ENCODE measurements at places on chromosomes 1 and 21.

DNA sequence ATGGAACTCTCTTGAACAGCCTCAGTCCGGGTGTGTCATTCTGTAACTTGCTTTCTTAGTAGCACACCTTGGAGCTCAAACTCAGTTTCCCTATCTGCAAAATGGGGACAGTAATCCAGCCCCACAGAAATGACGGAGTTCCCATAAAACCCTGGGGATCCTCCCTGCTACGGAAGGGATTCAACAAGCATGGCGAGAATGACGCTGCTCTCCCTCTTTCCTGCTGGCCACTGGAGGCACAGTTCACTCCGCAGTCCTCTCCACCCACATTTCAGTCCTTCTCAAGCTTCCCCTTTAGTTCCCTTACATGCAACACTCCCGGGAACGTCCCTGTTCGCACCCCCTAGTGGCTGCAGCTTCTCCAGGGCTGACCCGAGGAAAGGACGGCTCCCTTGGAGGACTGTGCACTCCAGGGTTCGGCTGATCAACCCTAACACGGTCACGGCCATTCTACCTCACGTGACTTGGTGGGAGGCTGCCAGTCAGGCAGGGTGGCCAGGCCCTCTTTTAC lies 20.6 kb downstream of the RUNX3 start:
- peak; percentile 76 for DNase-seq

- DNase-seq, result no peak
Observed at GRCh38 chr1:217048104-217048707, 325.0 kb upstream of the ESRRG start.

GRCh38 chr1:30885570-30886522 lies 22.7 kb downstream of the SDC3 start:
- DNase-seq, result no peak

DNA sequence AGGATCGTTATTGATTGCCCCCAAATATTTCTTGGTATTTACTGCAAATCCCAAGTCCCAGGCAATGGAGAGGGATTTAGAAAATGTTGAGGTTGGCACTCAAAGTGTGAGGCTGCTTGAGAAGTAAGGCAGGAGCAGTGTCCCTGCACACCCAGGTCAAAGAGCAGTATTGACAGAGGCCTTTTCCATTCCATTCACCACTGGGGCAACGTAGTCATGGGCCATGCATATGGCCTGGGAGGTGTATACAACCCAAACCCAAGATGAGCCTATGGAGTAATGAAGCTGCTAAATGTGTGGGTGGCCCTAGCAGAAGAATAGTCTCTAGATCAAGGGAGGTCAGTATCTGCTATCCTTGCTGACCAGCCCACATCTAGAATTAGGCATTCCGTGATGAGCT lies 245.6 kb downstream of the FOXD2 start:
- DNase-seq, result no peak

DNA sequence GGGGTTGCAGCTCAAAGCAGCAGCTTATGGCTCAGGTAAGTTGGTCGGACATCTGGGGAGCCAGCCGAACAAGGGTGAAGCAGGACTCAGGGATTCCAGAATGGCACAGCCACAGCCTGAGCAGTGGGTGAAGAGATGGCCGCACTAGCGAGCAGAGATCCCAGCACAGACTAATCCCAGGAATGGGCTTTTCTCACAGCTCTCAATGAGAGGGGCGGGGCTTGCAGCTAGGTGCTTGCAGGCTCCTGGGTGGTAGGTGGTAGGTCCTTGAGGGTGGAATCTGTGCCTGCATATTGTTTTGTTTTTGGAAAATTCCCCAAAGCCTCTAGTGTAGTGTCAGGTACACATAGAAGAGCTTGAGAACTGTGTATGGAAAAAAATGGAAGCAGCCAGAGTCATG lies 9.0 kb downstream of the KIAA0040 start:
- DNase-seq, result no peak

DNA sequence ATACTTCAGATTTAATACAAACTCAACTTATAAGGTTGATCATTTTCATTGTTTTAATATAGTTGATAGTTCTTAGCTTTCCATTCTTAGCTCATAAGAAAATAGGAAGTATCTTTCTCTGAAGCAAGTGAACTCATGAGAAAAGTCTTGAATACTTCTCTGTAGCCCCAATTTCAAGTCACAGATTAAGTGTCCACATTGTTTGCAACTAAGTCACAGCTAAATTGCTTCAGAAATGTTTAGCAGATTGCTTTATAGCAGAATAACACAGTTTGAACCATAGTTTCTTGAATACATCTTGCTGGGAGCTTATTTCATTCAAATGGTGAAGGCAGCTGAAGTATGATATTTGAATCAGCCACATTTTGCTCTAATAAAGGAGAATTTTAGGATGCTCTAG lies 10.6 kb upstream of the PKN2 start:
- DNase-seq, result no peak

- DNase-seq, result no peak
Observed at GRCh38 chr21:33069994-33070743, at the start of gene OLIG1. Gene OLIG1, plus strand, starts transcription at chr21:33070141. Its CDS starts 106 bp downstream, at chr21:33070247.

GRCh38 chr1:198623752-198624647 lies 14.8 kb upstream of the PTPRC start:
- DNase-seq, result no peak

GRCh38 chr1:14662116-14662515 lies 63.6 kb downstream of the KAZN start:
- DNase-seq, result no peak

DNA sequence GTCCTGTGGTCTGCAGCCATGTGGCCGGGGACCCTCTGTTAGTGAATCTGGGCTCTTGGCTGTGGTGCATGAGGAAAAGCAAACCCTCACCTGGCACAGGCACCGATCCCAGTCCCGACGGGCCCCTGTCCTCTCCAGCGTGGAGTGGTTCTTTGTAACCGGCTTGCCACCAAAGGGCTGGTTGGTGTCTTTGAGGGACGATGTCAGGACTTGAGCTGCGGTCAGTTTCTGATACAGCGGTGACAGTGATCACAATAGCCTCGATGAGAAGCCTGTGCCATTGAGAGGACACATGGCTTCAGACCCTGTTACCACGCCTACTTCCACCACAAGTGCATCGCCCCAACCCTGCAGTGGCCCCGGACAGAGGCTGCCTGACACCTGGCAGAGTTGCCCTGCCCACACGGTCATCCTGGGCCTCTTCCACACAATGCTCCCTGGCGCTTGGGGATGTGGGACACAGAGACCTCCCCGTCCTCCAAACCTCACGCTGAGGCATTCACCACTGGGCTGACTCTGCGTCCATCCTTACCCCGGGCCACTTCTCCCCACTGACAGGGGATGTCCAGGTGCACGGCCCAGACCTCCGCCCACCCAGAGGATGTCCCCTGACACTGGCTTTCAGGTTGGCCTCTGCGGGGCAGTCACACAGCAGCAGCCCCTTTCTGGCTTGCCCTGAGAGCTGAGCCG lies 18.8 kb upstream of the ACTRT2 start:
- no peak for DNase-seq

DNA sequence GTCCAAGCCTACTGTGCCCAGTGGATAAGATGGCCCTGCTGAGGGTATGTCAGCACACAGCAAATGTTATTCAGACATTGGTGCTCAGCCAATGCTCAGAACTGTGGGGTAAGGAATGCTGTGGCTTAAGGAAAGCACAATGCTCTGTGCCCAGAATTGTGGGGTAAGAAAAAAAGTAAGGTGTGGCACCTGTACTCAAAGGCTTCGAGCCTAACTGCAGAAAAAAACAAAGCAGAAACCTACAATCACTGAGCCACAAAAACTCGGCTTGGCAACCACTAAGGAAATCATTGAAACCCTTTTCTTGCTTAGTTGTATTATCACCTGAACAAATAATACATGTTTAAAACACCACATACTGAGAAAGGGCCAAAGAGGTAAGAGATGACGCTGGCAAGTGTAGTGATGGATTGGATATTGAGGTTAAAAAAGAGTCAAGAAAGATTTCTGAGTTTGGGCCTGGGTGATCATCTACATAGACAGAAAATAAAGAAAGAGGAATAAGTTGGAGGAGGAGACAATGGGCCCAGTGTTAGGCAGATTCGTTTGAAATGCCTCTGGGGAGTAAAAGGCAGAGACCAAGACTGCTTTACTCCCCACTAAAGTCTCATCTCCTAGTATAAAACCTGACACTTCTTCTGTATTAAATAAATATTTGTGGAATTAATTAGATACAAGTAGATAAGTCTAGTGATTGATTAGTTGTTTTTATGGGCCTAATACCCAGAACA lies 25.9 kb upstream of the ATP1A1 start:
- no peak for DNase-seq

DNA sequence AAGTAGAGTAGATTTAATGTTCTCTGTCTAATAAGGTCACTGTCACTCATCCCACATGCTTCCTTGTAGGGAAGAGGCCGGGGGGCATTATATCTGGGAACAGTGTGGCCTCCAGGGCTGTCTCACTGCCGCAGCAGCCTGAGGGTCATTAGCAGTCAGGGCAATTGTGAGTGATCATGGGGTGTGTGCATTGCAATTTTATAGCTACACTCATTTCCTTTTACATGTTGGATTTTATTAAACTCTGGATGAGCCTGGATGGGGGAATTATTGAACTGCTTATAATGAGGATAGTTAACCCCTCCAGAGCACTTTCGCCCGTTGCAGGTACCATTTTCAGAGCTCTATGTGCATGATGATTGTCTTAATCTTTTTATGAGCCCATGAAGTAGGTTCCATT lies 60.9 kb upstream of the DISP3 start:
- DNase-seq, result no peak

DNA sequence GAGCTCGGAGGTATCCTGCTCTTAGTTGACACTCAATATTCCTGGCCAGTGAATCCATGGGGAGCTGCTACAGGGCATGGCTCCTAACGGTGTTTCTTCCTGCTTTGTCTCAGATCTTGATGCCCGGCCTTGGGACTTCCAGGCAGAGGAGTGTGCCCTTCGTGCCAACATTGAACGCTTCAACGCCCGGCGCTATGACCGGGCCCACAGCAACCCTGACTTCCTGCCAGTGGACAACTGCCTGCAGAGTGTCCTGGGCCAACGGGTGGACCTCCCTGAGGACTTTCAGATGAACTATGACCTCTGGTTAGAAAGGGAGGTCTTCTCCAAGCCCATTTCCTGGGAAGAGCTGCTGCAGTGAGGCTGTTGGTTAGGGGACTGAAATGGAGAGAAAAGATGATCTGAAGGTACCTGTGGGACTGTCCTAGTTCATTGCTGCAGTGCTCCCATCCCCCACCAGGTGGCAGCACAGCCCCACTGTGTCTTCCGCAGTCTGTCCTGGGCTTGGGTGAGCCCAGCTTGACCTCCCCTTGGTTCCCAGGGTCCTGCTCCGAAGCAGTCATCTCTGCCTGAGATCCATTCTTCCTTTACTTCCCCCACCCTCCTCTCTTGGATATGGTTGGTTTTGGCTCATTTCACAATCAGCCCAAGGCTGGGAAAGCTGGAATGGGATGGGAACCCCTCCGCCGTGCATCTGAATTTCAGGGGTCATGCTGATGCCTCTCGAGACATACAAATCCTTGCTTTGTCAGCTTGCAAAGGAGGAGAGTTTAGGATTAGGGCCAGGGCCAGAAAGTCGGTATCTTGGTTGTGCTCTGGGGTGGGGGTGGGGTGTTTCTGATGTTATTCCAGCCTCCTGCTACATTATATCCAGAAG lies 16.7 kb downstream of the ALX3 start:
- no peak for DNase-seq

DNA sequence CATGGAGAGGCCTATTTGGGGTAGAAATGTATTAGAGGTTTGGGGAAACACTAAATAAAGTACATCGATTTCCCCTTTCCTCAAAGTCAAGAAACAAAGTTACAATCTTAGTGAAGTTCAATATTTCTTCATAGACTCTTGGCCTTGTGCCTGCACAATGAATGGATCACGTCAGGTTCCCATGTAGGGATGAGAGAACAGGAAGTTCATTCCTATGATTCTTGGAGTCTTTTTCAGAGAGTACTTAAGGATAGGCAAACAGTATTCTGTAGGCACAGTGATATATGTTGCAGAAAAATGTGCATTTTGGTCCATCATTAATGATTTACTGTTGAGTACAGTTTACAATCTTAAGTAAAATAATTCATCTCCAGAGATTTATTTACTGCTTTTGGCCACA lies 275.5 kb downstream of the RGS7 start:
- DNase-seq, result no peak

DNA sequence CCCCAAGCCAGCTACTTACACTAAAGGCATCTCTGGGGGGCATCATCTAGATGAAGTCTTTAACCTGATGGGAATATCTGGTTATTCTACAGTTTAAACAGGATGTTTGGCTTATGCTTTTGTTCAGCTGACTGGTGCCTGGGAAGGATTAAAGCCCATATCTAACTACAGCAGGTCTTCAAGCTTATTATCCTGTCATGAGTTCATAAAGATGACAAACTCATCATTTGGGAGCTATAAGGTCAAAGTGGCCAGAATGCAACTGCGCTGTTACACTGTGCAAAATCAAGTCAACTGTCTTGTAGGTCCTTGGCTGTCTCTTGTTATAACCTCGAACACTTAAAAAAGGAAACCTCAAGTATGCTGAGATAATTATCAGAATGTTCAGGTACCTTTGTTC lies 18.6 kb upstream of the MOB3C start:
- no peak for DNase-seq

GRCh38 chr21:17085707-17086106 lies 427.1 kb upstream of the CXADR start:
- DNase-seq, result no peak

DNA sequence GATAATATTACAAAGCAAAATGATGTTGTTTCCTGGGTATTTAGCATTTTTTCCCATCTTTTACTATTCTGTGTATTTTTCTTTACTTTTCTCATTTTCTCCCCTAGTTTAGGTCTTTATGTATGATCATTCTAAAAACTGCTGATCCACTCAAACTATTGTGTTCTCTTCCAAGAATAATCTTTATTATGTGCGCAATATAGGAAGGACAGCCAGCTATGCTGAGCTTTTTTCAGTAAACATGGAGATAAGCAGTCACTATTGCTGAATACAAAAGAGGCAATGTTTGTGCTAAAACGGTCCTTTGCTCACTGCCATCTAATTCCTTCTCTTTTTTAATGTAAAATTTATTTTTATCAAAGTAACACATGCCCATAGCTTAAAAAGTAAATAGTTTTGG lies 6.7 kb upstream of the PTBP2 start:
- no peak for DNase-seq

- DNase-seq, result peak; percentile 42
Observed at GRCh38 chr1:237012788-237013383, 8.6 kb upstream of the MT1HL1 start.

DNA sequence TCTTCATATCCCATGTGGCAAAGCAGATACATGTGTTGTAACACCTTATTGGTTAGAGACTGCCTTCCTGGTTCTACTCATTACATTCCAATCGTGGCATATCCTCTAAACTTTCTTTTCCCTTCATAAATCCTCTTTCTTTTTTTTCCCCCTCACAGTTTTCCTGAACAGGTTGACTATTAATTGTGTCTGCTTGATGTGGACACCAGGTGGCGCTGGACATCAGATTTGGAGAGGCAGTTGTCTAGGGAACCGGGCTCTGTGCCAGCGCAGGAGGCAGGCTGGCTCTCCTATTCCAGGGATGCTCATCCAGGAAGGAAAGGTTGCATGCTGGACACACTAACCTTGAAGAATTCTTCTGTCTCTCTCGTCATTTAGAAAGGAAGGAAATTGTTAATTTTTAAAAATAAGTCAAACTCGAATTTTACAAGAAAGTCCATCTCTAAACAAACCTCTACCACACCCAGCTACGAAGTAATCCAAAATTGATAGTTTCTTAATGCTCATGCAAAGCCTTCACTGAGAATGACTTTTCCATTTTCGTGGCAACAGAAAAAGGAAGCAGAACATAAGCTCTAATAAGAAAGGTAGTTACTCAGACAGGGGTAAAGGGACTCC lies 59.4 kb upstream of the ASB17 start:
- DNase-seq, result peak; percentile 96
